Hematopoietic multipotent progenitor cell treated with erythropoietin and hydrocortisone succinate and interleukin-3 and kit ligand, for 17 days (in vitro differentiated cells): ENCODE measurements at places on chromosomes 4 and X.
A peak's percentile ranks its signal among the peaks of the same experiment; 100 is the strongest.

DNA sequence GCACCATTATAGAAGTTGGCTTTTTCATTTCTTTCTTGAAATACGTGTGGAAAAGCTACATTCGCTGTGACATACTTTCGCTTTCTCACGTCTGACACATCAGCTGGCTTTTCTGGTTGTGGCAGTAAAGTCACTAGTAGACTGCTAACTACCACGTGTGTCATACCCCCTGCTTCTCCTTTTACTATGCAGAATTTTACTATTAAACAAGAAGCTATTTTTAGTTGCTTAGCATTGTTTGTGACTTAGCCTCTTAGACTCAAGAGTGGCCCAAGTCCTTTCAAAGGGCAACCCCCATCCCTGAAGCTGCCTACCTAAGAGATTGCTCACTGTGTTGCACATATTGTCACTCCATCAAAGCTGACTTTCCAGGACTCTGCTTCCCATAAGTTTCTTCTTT lies 2.1 kb upstream of the IL2 start:
- DNase-seq, result no peak

GRCh38 chrX:12844319-12844718 lies 22.6 kb upstream of the TLR7 start:
- DNase-seq, result no peak

DNA sequence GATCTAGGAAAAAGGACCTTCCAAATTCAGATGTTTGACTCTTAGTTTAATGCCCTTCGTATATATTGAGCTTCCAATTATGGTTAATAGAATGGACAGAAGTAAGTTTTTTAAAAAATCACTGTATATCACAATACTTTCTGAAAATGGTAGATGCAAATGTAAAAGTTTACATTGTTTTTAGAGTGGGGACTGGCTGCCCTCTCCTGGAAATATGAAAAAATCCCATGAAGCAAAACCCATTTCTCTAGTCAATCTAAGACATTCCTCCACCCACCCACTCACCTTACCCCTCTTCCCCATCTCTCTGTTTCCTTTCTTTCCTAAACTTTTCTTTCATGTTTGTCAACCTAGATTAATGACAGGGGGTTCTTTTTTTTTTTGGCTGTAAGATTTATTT lies 134.5 kb downstream of the ARHGAP6 start:
- no peak for DNase-seq

- no peak for DNase-seq
Measured at GRCh38 chr4:53618321-53618720, 27.0 kb upstream of the LNX1 start.

GRCh38 chr4:156182269-156182668 lies 228.6 kb upstream of the CTSO start:
- DNase-seq, result no peak

- DNase-seq, result no peak
Measured at GRCh38 chr4:30471861-30472260, 248.3 kb upstream of the PCDH7 start.

DNA sequence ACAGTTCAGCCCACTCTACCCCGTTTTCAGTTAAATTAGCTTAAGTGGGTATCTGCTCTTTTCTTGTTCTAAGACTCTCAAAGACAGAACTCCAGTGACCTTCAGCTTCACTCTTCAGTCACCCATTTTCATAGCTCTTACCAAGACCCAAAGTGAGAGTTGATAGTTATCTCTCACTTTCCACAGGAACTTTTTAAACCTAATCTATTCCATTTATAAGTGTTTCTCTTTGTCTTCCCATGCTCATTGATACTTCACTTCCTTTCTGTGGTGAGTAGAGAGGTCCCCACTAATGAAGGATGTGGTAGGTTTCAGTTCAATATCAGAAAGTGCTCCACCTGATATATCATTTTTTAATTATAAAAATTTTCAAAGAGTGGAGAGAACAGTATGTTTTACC lies 33.4 kb downstream of the COX18 start:
- DNase-seq, result no peak

DNA sequence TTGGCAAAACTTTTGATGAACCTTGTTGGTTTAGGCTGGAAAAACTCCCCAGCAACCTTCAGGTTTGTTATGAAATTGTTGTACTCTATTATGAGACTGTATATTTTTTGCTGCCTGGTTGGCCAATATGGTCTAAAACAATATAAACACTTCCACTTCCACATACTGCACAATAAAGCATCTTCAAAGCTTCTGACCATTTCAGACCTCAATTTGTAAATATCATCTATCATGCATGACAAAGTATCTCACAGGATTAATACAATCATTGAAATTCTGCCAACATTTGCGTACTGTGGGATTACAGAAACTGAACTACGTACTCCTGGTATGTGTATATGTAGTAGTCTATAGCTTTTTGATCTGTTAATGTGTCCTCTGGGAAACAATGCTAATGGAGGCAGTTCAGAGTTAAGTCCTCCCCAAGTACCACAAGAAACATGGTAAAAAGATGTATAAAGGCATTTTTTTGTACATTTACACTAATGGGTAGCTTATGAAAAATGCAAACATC lies 40.4 kb downstream of the GPC4 start:
- no peak for DNase-seq

- no peak for DNase-seq
Measured at GRCh38 chr4:182068920-182069319, 174.3 kb upstream of the TENM3 start.

DNA sequence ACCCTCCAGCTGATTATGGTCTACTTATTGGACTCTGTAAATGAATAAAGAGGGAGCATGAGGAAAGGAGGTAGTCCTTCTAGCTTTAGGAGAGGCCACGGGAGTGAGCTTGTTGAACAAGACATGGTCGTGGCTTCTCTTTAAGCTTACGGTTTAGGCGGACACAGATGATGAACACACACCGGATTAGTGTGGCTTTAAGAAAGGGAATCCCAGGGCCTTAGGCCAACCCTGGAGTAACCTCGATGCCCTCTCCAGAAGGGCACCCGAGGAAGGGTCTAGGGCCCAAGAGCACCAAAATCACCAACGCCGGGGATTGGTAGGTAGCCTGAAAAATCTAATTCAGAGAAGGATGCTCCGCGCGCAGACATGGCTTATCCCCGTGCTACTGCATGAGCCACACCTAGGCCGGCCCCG lies 39.4 kb downstream of the ERVMER34-1 start:
- DNase-seq, result no peak

DNA sequence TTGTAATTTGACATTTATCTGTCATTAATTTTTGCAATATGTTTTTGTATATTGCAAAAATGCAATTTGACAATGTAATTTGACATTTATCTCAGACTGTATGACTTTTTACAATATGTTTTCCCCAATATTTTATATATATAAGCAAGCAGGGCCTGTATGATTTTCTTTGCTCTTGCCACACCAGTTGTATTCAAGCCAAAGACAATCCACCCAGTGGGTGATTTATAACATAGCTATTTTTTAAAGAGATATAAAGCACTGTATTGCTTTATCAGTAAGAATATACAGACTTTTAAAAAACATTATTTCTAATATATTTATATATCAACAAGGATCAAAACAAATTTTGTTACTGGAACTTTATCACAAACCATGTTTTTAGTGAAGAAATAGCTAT lies 47.3 kb downstream of the SLIT2 start:
- DNase-seq, result no peak

DNA sequence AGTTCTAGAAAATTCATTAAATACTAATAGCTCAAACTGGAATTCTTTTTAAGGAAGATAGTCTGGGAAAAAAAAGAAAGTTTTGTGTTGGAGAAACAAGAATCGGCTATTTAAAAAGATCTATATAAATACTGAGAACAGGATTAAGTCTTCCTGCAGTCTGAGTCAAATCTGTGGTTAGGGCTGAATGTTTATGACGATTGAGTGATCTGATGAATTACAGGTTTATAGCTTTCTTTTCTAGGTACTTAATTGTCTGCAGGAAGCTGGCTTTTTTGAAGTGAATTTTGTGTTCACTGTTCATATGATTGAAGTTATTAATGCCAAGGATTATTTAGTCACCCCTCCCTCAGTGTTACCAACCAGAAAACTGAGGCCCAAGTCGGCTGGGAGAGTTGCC lies 42.2 kb downstream of the TLL1 start:
- no peak for DNase-seq

DNA sequence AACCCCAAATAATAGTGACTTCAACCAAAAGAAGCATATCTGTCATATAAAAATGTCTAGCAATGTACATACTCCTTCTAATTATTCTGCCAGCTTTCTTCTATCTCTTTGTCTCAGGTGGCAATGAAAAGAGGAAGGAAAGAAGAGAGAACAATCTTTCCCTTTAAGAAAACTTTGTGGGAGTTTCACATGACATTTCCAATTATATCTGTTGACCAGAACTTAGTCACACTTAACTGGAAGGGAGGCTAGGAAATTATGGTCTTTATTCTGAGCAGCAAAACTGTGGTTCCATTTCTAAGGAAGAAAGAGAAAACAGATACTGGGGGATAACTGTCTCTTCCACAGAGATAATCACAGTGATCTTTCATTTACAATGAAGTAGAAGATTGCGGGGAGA lies 12.9 kb upstream of the MAOA start:
- no peak for DNase-seq

GRCh38 chrX:7068939-7069367 lies 78.6 kb upstream of the STS start:
- no peak for DNase-seq

GRCh38 chr4:147345662-147346061 lies 135.2 kb upstream of the EDNRA start:
- no peak for DNase-seq

- DNase-seq, result no peak
Measured at GRCh38 chr4:102441978-102442911, 58.9 kb upstream of the NFKB1 start.

- DNase-seq, result no peak
Measured at GRCh38 chrX:56764975-56765791, 36.1 kb downstream of the NBDY start.

- DNase-seq, result peak; percentile 89
Measured at GRCh38 chr4:83262682-83263081, 21.9 kb downstream of the COQ2 start.

GRCh38 chr4:139647952-139648351 lies 17.7 kb upstream of the MGST2 start:
- no peak for DNase-seq

- DNase-seq, result no peak
Measured at GRCh38 chr4:3744901-3745300, 21.3 kb upstream of the ADRA2C start.

GRCh38 chr4:109728385-109728784 lies 1.5 kb downstream of the PLA2G12A start:
- DNase-seq, result no peak

- no peak for DNase-seq
Measured at GRCh38 chr4:57445686-57446085, 335.5 kb upstream of the IGFBP7 start.

GRCh38 chrX:69496183-69496582 lies 7.9 kb upstream of the NALF2 start:
- no peak for DNase-seq

- DNase-seq, result no peak
Measured at GRCh38 chrX:155744534-155744933, 131.8 kb upstream of the TMLHE start.

GRCh38 chrX:20829665-20830491 lies 544.3 kb upstream of the CNKSR2 start:
- DNase-seq, result no peak
